ENCODE measurements at places on chromosomes 1 and 21.

GRCh38 chr21:8990326-8991087 is 1530.9 kb upstream of the TPTE start:
- DNase-seq = no peak

DNA sequence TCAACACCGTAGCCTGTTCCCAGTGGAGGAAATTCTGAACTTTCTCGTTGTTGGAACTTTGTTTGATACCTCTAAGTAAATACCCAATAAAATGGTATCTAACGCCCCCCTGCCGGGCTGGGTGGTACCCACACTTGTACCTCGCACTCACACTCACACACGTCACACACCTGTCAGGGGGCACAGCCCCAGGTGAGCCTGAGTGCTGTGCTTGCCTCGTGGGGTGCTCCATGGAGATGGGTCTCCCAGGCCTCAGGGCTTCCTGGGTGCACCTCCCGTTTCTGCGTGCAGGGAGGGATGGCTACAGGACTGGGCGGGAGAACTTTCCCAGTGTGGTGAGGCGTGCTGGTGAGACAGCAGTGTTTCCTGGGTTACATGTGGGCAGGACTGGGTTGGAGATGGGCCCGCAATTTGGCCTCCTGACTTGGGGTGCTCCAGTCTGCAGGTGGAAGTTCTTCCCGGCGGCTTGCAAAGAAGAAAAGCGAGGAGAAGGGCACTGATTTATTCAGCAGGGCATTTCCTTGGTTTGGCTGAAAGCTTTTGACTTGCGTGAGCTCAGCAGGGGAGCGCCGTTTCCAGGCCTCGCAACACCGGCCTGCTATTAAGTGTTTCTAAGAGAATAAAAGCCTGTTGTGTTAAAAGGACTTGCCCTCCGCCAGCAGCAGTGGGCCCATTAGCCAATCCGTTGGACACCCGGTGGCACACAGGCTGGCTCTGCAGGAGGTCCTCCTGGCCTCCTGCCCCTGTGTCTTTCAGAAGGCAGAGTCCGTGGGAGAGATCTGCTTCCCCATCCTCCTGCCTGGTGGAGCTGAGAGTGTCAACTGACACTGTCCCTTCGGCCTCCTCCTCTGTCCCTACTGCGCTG is 79.7 kb downstream of the KIF26B start:
- DNase-seq = no peak

GRCh38 chr1:203327684-203328457 is 22.6 kb downstream of the BTG2 start:
- peak; percentile 66 for DNase-seq

GRCh38 chr1:31742462-31743212 is 21.5 kb downstream of the ADGRB2 start:
- DNase-seq = no peak

- DNase-seq = no peak
These were observed 5.4 kb upstream of the ALPL start for GRCh38 chr1:21503706-21504377.

GRCh38 chr1:6294080-6294889 is 33.4 kb upstream of the GPR153 start:
- DNase-seq = no peak

GRCh38 chr21:32889596-32889995 is 118.0 kb upstream of the PAXBP1 start:
- no peak for DNase-seq

Data from stimulated activated naive CD8-positive, alpha-beta T cell treated with anti-CD3 and anti-CD28 coated beads, Interleukin-15, Interleukin-2, amounts not matched to agents 100 U/mL and 50 U/mL, for 24 hours (primary cell).